Left lung (tissue), 14 donors: ENCODE measurements at places on chromosomes 6 and 20. TPM values are rescaled to one million over a fixed set of nuclear protein-coding genes. Genes with fewer than 3 reads are reported as not detected.

GRCh38 chr6:20338156-20338555 lies 63.5 kb upstream of the E2F3 start:
- no peak for DNase-seq

DNA sequence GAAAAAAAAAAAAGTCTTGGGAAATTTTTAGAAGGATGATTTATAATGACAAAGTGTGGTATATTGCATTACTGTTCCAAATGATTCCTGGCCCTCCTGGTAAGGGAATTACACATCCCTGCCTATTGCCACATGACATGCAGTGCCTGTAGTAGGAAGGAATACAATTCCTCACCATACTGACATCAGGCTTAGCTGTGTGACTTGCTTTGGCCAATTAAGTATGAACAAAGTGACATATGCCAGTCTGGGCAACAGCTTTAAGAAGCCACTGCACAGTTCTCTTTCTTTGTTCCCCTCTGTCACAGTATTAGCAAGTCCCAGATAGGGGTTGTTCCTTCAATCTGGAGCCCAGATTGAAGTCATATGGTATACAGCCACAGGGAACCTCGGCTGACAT lies 100.5 kb downstream of the KIF13A start:
- no peak for DNase-seq

DNA sequence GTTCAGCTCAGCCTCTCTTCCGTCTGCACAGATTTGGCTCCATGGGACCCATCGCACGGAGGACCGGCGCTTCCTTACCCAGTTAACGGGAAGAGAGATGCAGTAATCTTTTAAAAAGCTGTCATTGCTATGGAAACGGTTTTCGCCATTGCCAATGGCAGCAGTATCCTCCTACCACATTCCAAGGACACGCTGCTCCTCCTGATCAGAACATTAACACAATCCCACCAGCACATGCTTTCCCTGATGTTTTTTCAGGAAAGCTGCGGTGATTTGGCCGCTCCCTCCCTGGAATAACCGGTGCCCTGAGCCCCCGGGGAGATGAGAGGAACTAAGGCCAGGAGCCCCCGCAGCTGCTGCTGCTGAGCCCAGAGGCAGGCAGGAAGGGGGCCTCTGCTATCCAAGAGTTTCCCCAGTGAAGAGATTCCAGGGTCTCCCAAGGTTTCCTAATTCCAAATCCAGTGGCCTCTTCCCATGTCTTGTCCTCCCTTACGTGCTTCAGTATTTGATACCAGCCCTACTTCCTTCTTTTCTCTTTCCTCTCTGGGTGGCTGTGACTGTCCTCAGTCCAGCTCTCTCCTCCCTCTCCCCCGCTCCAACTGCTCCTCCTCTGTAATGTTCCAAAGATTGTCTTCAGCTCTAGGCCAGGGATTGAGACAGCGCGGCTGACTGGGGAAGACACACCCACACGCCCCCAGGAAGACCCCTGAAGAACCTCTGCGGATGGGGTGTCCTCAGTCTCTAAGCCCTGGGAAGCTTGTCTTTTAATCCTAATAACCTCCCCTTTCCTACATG lies 2.6 kb downstream of the BNIP5 start:
- DNase-seq = no peak

DNA sequence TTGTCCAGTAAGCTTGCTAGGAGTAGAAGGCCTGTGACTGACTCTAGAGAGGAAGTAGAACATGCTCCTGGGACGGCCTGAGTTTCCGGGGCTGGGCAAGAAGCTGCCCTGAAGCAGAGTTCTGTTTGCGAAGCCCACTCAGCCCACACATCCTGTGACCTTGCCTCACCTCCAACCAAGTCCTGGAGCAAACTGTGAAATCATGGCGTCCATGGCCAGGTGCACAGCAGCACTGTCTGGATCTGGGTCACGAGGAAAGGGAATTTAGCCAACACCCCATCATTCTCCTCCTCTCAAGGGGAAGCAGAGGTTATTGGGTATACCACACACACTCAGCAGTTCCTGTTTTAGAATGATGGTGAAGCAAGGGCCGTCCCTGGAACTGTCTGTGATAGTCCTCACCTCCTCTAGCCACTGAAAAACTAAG lies 87.5 kb downstream of the CRYBG1 start:
- DNase-seq = no peak

- DNase-seq = no peak
Measured at GRCh38 chr6:84103029-84103428, 69.5 kb downstream of the MRAP2 start.

- DNase-seq = no peak
Measured at GRCh38 chr6:7121700-7122241, 14.0 kb downstream of the RREB1 start.

DNA sequence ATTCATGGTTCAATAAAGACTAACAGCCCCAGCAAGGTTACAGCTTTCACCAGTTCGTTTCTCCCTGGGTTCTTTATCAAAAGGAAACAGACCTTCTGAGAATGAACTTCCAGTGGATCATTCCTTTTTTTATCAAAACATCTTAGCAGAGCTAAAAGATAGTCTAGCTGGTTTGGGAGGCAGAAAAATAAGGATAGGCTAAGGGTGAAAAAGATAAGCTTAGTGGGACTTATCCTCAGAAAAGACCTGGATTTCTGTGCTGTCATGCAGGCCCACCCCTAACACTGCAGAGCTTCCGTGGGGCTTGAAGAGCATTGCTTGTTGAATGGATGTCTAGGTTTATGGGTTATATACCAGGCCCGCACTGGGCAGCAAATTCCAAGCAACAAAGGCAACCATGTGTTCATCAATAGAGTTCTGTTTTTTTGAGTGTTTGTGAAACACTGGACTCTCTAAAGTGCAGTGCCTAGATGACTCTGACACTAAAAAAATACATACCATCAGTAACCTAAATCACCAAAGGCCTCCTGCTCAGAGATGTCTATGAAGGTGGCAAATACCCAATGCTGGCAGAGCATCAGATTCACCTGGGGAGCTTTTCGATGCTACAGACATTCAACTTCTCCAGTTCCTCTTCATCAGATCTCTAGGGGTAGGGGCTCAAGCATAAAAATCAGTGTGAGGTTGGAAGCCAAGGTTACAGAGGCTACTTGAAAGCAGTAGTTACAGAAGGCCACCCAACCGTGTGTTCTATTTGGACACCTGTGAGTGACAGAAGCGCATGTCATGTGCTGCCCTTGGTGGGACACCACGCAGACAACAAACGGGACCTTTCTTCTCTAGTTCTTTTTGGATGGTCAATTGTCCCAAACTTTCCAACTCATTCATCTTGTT lies 53.0 kb downstream of the TNFAIP3 start:
- DNase-seq = no peak

DNA sequence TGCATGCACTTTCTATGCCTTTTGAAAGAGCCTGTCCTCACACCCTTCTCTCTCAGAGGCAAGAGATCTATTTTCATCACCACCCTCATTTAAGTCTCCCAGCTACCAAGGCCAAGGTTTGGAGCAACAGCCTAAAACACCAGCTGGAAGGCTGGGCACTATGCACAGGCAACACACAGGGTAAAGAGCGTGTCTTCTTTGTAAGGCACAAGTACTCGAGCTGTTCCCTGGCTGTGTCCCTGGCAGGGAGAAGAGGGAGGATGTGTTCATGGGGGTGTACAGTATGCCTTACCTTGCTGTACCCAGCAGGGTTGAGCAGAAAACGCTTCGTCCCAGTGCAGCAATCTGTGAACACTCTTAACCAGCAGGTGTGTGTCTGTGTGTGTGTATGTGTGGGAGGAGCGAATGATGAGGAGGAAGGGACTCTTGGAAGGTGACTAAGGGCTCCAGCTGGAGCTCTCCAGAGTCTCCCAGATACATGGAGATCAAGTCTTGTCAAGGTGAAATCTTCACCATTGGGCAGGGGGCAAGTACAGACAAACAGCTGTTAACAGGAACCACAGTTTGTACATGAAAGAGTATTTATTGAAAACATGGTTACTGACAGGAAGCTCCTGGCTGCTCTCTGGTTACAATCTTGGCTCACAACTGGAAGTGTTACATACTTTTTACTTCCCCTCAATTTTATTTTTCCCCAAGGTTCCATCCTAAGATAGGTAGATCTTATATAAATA lies 40.8 kb downstream of the ELMO2 start:
- no peak for DNase-seq

DNA sequence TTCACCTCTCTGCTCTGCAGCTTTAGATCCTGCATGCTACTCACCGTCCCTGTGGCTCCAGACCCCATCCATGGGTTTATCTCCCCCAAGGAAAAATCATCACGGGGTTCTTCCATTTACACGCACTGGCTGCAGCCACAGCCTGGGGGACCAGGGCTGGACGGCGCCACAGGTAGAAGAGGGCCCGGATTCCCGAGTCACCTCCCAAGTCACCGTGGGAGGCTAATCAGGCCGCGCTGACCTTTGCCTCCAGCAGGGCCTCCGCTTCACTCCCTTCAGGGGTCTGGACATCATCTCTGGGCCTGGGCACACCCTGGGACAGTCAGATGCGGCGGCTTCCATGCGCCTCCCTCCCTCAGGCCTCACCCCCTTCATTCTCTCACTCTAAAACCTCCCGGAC lies 47.8 kb upstream of the ENTPD6 start:
- DNase-seq = no peak

- no peak for DNase-seq
Measured at GRCh38 chr6:13526357-13526726, 38.9 kb upstream of the GFOD1 start.

DNA sequence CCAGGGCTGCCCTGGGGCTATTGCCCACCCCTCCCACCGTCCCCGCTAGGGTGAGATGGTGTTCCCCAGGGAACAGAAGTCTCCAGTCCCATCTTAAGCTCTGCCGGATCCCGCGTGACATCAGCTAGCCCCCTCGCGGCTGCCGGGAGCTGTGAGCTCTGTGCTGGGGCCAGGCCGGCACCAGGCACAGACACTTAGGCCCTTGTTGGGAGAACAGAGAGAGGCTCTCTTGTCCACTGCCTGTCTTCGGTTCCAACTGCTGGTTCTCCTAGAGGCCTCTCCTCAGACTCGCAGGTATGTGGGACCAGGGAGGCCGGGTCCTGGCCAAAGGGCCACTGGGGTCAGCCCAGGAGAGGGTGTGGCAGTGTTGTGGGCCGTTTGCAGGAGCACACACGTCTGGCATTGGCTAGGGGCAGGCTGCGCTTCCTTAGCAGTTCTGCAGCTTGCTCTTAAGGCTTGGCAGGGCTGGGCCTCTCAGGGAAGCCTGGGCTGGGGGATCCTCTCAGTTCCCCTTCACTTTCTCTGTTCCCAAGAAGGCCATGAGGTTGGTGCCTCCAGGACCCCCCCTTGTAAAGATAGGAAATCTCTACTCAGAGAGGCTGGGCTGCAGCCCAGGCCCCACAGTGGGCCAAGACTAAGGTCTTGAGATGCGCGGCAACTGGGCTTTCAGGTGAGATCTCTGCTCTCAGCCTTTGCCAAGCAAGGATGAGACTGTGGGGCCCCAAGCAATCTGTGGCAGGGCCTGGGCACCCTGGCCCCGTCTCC lies 6.3 kb downstream of the SGK2 start:
- no peak for DNase-seq

GRCh38 chr6:129866256-129866655 lies 5.1 kb upstream of the TMEM244 start:
- DNase-seq = no peak

GRCh38 chr20:43508604-43509040 lies 1.1 kb downstream of the L3MBTL1 start:
- no peak for DNase-seq

DNA sequence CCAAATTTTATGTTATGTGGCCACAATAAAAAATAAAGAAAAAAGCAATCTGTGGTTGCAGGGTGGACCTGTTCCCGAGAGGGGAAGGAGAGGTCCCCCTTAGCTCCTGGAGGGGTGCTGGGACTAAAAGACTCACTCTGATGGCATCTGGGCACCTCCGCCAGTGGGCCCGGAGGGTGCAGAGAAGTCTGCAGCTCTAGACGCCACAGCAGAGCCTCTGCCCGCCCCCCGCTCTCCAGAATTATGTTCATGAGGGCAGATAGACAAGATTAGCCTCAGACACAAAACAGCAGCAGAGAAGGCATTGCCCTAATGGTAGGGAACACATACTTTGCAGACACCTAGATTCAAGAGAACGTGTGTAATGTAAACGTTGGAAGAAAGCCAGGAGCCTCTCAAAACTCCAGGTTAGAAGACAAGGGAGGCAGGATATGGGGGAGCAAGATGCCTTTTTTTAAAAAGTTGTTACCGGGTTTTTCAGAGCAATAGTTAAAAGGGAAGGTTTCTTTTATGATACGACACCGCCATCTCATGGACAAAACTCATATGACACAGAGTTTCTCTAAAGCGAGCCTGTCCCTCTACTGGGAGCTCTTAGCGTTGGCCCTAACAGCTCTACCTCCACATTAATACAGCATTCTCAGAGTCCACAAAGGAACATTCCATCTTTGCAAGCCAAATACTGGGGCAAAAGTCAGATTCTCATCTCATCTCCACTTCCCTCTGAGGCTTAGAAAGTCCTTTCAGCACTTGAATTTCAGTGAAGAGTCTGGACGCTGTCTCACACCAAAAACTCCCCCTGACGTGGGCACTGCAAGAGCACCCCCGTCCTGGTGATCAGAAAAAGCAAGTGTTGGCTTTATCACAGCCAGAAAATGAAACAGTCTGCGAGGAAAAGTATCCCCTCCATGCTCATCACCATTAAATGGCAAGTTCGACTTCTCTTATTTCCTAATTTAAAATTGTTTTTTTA lies 47.2 kb downstream of the FOXF2 start:
- peak; percentile 81 for DNase-seq

DNA sequence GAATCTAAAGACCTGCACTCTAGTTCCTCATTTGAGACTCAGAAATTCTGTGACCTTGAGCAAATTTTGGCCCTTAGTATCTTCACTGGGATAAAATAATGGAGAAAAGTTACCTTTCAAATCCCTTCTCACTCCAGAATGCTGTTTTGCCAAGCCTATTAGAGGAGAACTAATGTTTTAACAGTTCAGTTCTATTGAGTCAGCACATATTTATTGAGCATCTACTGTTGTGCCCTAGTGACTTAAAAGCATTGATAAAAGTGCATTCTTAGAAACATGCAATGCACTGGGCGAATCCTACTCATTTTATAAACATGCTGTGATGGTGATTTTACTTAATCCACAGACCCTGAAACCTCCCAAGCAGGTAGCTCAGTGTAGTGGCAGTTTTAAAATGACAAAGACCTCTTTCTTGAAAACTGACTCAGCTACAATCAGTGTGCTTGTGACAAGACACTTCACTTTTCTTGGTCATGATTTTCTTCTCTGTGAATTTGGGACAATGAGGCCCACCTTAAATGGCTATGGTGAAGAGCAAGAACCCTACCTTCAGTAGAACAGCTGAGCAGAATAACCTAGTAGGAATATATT lies 312.0 kb downstream of the ALDH8A1 start:
- no peak for DNase-seq

- DNase-seq = no peak
Measured at GRCh38 chr6:1387538-1387875, 1.9 kb upstream of the FOXF2 start.

CFB gene
- polyA plus RNA-seq = 2.7 TPM

MAS1L gene
- polyA plus RNA-seq = not detected

CALHM5 gene
- 6.7 TPM for polyA plus RNA-seq

UBE2J1 gene
- 62.2 TPM for polyA plus RNA-seq

UBD gene
- 0.25 TPM for polyA plus RNA-seq

PLN gene
- 2.8 TPM for polyA plus RNA-seq

MICB gene
- 1.8 TPM for polyA plus RNA-seq

ENPP4 gene
- polyA plus RNA-seq = 11.5 TPM
